Inflammatory macrophage treated with lipopolysaccharide for 4 hours (primary cell): ENCODE measurements at places on chromosomes 7 and 10.

DNA sequence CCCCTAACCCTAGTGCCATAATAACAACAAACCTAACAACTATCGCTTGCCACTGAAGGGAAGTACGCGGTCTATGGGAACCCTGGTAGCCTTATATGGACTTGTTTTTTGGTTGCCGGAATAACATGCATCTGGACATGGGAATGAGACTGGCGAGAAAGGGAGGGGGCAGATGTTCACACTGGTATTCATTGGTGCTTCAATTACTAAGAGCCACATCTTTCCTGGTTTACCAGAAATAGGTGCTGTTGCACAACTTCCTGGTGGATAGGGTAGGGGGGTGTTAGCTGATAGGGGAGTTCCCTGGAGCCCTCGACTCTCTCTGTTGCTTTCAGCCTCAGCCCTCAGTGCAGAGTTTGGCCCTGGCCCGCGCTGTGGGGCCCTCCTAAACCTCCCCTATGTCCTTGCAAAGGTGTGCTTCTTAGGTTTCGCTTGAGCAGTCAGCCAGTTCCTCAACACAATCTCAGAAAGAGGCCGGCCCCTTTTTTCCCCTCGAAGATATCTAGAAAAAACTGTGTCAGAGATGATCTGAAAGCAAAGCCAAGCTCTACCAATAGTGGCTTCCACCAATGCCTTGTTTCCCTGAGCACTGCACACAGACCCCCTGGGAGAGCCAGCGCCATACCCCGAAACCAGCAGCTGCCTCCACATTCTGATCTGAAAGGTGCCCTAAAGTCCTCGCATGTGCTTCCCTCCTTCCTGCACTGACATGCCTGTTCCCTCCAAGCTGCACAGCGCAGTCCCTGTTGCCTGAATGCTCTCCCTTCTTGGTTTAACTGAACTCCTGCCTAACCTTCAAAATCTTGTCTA, 13.5 kb downstream of the TBXAS1 start:
- peak; percentile 30 for DNase-seq

DNA sequence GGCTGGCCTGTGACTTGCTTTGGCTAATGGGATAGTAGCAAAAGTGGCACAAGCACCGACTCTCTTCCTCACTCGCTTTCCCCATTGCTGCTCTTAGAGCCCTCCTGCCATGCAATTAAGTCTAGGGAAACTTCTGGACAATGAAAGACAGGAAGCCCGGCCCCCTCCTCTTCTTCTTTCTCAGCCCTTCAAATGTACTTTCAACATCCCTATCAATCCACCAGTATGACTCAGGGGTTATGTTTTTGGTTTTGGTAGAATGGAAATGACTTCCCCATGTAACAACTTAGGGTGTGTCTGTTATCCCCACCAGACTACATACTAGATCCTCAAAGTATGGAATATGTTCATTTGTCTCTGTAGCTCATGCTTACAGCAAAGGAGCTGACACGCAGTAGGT, 139.0 kb upstream of the GDF10 start:
- DNase-seq = peak; percentile 83

GRCh38 chr7:90613088-90613498, 17.0 kb downstream of the CDK14 start:
- peak; percentile 98 for DNase-seq

DNA sequence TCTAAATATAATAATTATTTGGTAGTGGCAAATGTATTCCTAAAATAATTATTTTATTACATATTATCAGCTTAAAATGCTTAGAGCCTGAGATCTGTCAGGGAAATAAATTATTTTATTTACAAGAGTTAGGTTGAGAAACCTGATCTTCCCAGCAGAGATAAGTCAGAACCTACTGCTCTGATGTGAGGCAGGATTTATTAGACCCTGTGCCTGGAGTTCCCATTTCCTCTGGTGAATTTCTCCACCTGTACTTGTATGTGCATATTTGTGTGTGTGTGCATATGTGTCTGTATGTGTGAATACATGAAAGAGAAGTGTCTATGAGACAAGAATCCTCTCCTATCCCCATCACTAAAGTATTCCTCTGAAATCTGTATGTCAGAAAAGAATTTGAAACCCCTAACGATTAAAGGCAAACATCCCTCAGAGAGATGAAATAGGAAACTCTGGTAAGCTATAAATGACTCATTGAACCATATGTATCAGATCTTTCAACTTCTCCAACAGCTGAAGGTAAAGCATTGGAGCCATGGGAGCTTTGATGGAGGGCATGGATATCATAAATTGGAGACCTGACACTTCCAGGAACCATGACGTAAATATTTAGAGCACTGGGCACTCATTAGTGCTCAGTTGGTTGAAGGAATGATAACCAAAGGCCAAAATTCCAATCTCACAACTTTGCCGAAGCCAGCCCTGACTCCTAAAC, 190.9 kb downstream of the XPNPEP1 start:
- no peak for DNase-seq

GRCh38 chr10:126904516-126904817, 761 bp upstream of the DOCK1 start:
- no peak for DNase-seq

DNA sequence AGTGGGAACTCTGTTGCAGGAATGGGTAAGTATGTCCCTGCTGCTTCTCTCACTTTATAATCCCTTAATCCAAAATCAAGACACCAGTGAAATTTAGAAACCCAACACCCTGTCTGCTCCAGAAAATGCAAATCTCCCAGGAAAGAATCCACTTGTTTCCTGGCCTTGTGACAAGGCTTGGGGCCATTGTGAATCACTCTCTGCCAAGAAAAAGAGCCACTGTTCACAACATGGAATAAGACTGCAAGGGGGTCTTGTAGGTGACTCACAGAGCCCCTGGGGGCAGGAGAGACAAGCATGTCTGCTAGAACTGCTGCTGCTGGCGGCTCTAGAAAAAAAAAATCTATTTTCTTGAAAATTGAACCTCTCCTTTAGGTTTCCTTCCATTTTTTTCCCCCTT, 191.2 kb downstream of the SORCS1 start:
- DNase-seq = no peak

DNA sequence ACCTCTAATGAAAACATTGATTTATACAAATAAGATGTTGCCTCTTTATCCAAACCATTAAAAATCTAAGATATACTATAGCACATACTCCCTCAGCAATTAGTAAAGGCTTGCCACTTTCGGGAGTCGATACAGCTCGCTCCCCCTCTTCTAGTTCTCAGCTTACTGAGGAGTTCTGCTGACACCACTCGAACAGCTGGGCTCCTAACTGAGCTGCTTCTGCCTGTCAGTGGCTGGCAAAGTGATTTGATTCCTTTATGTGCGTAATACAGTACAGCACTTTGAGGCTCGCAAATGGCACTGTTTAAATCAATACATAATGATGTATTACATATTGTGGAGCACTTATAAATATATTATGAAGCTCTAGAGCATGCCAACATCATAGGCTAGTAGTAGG, 241.8 kb downstream of the CREB5 start:
- no peak for DNase-seq

- no peak for DNase-seq
These were observed 65.3 kb downstream of the COBL start for GRCh38 chr7:51251290-51251689.

DNA sequence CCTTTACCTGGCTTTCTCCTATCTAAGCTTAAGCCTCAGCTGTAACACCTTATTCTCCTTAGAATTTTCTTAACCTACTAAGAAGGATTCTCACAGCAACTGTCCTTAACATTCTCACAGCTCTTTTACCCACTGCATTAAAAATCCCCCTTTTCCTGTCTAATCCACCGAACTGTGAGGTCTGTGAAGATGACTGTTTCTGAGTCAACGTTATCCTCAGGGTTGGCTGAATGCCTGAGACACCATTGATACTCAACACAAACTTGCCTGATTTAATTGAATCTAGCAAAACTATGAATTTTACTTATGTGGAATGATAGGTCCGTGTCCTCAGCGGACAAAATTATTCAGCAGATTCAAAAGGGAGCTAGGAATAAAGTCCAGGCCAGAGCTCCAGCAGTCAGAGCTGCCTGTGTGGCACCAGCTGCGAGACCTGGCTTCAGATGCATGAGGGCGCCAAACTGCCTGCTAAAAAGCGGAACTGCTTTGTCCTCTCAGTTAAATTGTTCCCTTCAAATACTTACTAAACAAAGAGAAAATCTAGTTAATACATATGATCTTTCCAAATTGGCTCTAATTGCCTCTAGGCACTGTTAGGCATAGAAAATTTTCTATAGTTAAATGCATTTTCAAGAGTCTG, 33.4 kb upstream of the VWDE start:
- DNase-seq = no peak

- DNase-seq = peak; percentile 13
These were observed 4.9 kb downstream of the PRTFDC1 start for GRCh38 chr10:24947304-24948097.

- no peak for DNase-seq
These were observed 417.6 kb upstream of the POT1 start for GRCh38 chr7:125347269-125347668.

DNA sequence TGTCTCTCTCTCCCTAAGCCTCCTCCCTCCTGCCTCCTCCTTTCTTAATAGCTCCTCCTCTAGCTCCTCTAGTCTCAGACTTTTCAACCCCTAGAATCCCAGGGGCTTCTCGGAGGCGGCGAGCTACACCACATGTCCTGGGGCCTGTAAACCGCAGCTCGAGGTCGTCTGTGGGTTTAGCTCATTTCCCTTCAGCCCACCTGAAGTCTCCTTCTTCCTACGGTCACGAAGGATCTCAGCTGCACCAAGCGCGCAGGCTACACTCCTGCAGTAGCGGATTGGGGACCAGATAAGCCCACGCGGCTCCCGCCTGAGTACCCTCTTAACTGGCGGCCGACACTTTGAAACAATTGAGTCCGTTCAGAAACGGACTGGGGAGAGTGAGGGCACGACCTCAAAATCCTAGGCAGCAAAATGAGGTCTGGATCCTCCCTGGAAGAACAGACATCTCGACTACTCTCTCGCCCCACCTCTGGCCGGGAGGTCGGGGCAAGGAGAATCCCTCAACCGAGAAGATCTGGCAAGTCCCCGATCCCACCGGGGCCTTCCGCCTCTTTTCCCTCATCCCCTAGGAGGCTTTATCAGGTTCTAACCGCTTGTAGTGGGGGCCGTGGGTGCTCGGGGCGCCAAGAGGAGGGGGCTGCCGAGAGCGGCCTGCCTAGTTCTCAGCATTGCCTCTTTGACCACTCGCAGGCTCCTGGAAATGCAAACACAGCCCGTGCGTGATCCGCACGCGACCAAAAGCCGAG, 1.3 kb upstream of the SORCS3 start:
- no peak for DNase-seq

DNA sequence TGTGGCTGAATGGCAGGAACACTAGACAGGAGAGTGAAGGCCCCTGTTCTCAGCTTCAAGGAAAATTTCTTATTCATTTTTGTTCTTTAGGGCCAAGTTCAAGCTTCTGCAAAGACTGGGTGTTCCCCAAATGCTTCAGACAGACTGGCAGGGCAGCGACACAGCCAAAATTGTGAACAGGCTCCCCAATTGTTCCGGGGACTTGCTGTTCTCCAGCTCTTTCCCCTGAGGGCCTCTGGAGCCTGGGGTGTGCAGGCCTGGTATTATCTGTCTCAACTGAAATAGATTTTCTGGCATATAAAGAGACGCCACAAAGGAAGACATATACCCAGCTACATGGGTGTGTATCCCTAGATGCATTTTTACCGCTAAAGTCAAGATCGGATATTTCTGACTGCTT, 30.3 kb upstream of the PLCE1 start:
- DNase-seq = no peak

- DNase-seq = no peak
These were observed 658.0 kb downstream of the TYW1 start for GRCh38 chr7:67654642-67655041.

- DNase-seq = no peak
These were observed 17.7 kb downstream of the CUX1 start for GRCh38 chr7:101835136-101835535.

DNA sequence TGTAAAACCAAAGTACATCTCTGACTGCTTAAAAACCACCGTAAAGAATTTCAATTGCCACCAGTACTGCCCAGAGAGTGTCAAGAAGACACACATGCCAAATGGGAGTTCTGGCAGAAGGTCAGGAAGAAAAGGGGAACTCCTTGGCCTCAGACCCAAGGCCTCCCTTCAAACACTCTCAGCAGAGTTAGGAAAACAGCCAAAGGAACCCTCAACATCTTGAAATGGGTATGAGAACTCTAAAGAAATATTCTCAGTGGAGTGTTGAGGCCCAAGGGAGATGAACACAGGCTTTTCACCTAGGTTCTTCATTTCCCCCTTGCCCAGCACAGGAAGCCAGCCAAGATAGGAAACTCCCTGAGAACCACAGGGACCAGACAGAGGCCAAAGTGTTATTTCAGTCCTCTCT, 96.1 kb upstream of the ASAH2 start:
- DNase-seq = no peak

- peak; percentile 50 for DNase-seq
These were observed 229.5 kb upstream of the FZD1 start for GRCh38 chr7:91034459-91035368.

DNA sequence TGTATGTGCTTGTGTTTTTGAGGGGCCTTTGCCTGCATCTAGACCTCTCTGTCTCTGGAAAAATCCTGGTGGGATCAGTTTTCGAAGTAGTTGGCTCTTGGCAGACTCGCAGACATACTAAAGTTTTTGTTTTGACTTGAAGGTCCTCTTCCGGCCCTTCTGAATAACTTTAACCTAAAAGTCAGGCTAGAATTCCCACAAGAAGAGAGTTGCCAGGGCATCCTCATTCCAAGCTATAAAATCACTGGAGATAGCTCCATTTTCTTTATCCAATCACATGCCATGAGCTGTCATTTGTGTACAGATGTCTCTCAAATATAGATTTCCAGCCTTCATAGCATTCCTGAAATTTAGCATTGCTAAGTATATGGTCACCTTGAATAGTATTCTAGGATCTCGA, 967.8 kb downstream of the LRMDA start:
- DNase-seq = no peak

DNA sequence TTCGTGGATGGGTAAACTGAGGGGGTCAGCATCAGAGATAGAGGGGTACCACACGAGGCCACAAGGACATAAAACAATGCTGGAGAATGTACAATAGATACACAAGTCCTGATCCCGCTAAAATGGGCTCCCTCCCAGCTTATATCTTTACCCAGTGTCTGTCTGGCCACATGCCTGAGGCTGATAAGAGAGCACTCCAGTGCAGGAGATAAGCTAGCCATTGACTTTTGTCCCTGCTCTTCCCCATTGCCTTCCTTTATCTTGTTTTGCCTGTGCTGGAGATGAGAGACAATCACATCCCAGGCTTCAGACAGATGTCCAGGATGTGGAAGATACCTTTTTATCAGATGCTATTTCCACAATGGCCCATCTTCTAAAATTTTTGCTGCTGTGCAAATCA, 6.0 kb downstream of the GAD2 start:
- no peak for DNase-seq

DNA sequence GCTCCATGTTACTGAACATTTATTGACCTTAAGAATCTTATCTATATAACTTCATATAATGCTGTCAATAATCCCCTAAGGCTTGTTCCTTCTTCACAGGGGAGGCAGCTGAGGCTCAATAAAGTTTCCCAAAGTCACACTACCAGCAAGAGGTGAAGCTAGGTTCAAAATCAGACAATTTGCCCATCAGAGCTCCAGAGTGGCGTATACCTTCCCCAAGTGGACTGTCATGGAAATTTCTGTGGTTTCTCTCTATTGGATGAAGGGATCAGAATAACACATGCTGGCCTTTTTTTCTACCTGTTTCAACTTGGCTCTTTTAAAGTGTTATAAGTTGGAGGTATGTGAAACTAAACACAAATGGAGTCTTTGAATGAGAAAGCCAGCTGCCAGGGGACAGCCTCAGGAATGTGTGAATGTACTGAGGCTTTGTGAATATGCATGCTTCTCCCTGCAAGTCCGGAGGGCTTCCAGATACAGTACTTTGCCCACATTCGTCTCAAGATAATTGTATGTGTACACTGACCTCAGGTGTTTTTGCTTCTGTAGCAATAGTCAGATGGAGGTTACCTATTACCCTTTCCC, 656.3 kb upstream of the CELF2 start:
- no peak for DNase-seq
